ENCODE measurements at places on chromosomes 5 and 9. TPM values are rescaled to one million over a fixed set of nuclear protein-coding genes. Genes with fewer than 3 reads are reported as not detected.

ANXA2R gene
- 5.5 TPM for total RNA-seq

PCDHB14 gene
- 7.1 TPM for total RNA-seq

PHF24 gene
- 0.84 TPM for total RNA-seq

TMEM232 gene
- total RNA-seq = 2.8 TPM

ADAMTS19 gene
- total RNA-seq = 0.19 TPM

SLC31A2 gene
- total RNA-seq = 141 TPM

SPATA31D4 gene
- total RNA-seq = not detected

LSM11 gene
- total RNA-seq = 1.8 TPM

CD14 gene
- total RNA-seq = 129 TPM

SLC1A1 gene
- total RNA-seq = 1.8 TPM

ZBTB26 gene
- 7.3 TPM for total RNA-seq

FYB1 gene
- total RNA-seq = 13.2 TPM

PCSK5 gene
- total RNA-seq = 43.1 TPM

TMEFF1 gene
- 0.60 TPM for total RNA-seq
